ENCODE measurements at places on chromosomes 2 and 18.

DNA sequence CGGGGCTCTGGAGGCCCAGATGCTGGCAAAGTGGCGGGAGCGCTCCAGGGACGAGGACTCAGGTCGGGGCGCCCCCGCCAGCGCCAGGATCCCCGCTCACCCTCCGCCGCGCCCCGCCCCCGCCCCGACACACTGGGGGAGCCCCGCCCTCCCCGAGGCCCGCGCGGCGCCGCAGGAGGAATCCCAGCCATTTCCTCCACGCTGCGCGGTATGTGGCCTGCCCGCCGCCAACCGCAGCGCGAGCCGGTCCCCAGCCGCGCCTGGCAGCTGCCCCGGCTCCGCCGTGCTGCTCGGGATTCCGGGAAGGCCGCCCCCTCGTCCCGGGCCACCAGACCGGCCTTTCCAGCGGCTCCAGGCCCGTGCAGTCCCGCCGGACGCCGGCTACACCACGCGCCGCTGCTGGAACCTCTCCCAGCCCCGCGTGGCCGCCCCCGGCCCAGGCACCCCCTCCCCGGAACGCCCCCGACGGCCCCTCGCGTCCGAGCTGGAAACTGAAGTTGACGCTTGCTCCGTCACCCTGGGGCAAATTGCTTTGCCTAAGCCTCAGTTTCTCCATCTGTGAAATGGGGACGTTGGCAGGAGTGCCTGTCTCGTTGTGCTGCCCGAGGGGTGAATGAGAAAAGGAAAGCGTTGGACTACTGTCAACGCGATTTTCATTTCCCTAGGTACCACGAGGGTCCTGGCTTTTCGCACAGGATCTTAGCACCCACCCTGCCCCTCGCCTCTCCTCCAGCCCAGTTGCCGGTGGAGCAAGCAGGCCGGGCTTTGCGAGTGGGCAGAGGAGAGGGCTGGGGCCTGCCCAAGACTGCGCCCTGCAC, 53.6 kb downstream of the PKDCC start:
- DNase-seq: no peak

DNA sequence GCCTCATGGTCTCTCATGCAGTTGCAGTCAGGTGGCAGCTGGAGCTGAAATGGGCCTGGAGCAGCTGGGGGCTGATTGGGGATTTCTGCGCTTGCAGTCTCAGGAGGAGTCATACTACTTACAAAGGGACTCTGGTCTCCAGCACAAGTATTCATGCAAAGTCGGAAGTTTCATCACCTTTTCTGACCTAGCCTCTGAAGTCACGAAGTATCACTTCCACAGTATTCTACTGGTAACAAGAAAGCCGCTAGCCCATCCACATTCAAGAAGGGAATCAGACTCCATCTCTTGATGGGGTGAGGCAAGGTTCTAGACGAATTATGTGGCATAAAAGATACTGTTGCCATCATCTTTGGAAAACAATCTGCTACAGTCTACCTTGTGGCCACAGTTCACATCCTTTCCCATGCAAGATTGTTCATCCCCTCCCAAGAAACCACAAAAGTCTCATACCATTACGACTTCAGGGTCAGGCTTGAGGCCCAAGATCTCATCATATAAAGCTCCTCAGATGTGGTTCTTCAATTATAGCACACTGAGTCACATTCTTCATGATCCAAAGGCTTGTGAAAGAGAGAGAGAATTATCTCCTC, 95.3 kb downstream of the SMC6 start:
- DNase-seq: no peak

DNA sequence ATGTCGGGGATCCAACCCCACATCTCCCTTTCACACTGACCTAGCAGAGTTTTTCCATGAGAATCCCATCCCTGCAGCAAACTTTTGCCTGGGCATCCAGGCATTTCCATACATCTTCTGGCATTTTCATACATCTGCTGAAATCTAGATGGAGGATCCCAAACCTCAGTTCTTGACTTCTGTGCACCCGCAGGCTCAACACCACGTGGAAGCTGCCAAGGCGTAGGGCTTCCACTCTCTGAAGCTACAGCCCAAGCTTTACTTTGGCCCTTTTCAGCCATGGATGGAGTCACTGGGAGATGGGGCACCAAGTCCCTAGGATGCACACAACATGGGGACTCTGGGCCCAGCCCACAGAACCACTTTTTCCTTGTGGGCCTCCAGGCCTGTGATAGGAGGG, 32.2 kb upstream of the TEX51 start:
- no peak for DNase-seq

- DNase-seq: no peak
Observed at GRCh38 chr2:2842466-2842865, 511.4 kb upstream of the MYT1L start.

Data from putamen (tissue), 1 donor.